Stimulated activated CD4-positive, alpha-beta T cell treated with anti-CD3 and anti-CD28 coated beads, Interleukin-12 subunit alpha, Interleukin-12 subunit beta, amount 100 ng/mL, for 4 hours (primary cell): ENCODE measurements at places on chromosomes 16 and 17.

GRCh38 chr16:17219991-17220390, 250.8 kb downstream of the XYLT1 start:
- DNase-seq: no peak

DNA sequence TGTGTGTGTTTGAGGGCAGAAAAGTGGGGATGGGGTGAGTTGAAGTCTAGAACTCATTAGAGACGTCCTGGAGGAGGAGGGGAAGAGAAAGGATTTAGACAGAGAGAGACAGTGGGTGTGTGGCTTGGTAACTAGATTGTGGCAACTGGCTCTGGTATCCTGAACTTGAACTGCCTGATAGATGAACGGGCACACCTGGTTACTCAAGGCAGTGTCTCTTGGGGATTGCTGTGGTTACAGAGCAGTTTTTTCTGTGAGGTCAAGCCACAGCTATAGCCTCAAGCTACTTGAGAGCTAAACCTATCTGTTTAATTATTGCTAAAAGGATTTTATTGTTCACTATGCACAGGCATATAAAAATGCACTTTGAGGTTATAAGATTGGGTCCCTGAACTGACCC, 29.8 kb upstream of the MYH2 start:
- no peak for DNase-seq

DNA sequence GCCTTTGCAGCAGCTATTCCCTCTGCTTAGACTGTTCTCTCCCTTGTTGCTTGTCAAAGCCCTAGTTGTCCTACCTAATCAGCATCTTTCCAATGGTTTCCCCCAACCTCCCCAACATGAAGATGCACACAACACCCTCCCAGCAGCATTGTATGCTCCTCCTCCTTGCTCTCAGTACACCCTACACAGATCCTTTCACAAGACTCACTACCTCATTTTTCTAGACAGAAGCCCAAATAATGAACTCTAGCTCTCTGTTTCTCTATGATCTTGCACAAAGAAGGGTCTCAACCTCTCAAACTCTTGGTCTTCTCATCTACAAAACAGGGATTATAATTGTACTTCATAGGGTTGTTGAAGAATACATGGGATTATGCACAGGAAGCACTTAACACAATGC, 19.4 kb downstream of the PSME3IP1 start:
- no peak for DNase-seq

- no peak for DNase-seq
Observed at GRCh38 chr17:27336184-27336583, 42.3 kb downstream of the WSB1 start.

DNA sequence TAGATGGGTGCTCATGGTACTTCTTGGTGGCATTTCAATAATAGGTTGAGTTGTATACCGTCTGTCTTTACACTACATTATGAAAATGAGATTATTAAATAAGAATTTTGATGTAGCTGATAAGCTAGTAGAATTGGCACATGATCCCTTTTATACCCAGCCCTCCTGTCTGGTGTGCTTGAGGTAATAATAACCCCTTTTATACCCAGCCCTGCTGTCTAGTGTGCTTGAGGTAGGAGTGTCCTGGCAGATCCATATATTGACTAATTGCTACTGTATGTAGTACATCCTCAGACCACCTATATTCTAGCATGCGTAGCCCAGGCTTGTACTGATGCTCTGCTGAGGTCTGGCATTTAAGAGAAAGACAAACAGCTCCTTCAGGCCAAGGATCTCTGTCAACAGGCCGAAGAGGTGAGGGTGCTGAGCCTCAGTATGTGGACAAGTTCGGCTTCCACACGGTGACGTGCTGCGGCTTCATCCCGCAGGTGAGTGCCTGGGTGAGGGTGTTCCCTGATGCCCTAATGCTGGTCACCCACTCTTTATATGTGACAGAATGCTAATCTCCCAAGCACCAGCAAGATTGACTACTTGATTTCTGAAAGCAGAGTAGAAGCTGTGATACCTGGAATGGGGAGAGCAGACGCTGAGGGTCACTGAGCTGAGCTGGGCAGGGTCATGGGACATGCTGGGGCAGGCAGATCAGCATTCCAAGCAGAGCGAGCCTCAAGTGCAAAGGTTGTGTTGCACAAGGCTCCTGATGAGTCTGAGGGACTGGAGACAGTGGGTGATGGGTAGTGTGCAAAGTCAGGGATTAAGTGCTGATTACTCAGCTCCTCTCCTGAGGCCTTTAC, 5.7 kb downstream of the FN3K start:
- DNase-seq: no peak

DNA sequence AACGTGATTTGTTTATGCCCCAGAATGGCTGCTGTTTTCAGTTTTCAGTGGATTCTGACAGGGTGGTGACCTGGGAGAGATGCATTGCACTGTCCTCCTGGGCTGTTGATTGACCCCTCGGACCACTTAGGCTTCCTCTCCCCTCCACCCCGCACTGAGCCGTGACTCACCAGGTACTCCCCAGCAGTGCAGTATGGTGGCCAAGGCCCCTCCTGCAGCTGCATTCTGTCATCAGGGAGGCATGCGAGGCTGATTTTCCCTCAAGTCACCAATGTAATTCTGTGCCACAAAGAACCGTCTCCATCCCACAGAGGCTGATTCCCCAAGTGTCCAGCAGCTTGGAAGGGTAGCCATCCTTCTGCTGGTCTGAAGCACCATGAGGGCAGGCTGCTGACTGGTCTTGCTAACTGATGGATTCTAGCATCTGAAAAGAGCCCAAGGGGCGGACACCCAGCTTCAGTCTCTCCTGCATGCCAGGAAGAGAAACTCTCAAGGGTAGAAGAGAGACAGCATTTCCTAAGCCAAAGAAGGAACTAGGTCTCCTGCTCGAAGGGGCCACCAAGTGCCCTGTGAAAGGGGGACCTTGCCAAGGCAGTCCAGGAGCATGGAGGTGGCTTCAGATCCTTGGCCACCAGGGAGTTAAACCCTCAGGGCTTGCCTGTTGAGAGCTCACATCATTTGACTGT, 148.1 kb downstream of the SOCS1 start:
- no peak for DNase-seq

DNA sequence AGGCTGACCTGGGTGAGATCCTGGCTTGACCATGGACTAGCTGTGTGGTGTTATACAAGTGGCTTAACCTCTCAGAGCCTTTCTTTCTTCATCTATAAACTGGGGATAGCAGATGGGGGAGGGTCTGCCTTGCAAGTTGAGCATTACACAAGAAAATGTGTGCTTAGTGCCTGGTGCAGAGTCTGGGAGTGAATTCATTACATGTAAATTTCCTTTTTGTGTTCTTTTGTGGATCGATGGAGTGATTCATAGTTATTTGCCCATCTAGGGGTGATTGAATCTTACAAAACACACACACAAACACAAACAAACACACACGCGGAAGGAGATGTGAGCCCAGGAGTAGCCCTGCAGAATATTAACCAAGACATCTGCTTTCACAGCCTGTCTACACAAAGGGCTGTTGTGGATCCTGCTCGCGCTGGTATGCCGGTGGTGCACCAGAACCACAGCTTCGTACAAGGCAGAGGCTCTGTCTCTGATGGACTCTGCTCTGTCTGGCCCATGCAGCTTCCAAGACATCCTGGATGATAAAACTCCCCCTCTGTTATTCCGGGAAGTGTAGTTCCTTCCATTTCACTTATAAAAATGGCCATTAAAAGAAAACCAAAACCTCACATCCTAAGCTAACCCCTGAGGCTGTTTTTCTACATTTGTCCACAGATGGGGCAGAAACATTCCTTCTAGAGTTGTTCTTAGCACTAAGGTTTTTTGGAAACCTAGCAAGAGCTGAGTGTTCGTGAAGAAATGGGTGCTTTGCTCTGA, 86.1 kb downstream of the UTP18 start:
- DNase-seq: no peak

DNA sequence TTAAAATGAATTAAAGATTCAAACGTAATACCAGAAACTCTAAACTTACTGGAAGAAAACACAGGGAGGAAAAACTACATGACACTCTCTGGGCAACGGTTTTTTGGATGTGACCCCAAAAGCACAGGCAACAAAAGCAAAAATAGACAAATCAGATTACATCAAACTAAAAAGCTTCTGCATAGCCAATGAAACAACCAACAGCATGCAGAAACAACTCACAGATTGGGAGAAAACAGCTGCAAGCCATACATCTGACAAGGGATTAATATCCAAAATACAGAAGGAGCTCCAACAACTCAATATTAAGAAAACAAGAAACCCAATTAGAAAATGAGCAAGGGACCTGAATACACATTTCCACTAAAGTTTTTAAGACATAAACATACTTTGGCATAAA, 69.2 kb upstream of the ALOX12 start:
- DNase-seq: no peak

- no peak for DNase-seq
Observed at GRCh38 chr17:56111706-56112485, 41.4 kb upstream of the ANKFN1 start.

DNA sequence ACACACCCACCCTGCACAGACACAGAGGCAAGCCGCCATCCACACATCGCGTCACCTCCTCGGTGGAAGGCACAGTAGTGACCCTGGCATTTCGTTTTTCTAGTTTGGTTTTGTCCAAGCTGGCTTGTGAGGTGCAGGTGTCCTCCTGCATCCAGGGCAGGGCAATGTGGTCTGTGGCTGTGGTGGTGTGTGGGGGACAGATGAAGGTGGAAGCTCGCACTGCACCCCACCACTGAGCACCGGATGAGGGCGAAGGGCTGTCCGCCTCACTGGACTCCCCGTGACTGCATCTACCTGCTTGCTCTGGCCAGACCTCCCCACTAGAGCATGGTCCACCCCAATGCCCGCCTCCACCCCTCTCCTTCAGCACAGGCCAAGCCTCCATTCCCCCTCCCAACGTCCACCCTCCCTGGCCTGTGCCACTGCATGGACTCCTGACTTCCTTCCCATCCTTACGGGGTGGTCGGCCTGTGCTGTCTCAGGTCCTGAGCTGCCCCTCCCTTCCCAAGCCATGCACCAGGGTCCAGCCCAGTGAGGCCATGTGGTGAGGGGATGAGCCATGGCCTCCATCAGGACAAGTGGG, 78.8 kb upstream of the CBX4 start:
- no peak for DNase-seq

DNA sequence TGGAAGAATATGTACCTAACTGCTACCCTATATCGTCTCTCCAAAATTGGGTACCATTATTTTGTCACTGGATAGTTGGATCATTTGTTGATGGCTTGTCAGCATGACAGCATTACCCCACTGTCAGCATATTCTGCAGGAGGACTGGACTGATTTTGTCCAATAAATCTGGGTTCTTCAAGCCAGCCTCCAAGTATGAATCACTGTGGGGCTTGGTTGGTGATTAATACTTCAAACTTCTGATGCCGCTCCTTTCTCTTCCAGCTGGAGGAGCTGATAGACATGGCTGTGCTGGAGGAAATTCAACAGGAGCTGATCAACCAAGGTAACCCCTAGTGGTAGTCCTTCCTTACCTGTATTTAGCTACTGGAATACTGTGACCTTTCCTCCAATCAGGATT, 2.5 kb downstream of the RPAIN start:
- DNase-seq: no peak

- no peak for DNase-seq
Observed at GRCh38 chr17:66775881-66776400, 59.0 kb upstream of the CACNG5 start.

- no peak for DNase-seq
Observed at GRCh38 chr17:57294101-57294500, 37.8 kb downstream of the MSI2 start.

- DNase-seq: no peak
Observed at GRCh38 chr17:80519091-80519781, 25.4 kb upstream of the RPTOR start.
